ENCODE measurements at places on chromosomes 6 and 20.
A peak's percentile ranks its signal among the peaks of the same experiment; 100 is the strongest.

GRCh38 chr20:48451401-48451800, 376.4 kb downstream of the PREX1 start:
- DNase-seq, result no peak

DNA sequence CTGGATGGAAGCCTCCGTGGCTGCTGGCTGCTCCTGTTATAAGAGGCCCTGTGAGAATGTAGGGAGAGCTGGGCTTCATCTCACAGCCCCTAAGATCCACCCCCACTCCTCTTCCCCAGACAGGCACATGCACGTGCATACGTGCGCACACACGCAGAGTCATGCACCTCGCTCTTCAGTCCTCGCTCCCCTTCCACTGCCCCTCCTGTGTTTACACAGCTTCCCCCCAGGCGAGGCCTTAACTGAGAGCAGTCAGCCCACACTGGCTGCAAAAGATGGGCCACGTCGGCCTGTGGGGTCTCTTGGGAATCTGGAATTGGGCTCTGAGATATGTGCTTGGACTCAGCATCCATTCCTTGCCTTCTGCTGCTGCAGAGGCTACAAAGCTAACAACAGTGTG, 35.2 kb upstream of the MLN start:
- DNase-seq, result no peak

- no peak for DNase-seq
Observed at GRCh38 chr6:46637145-46637544, 15.5 kb downstream of the CYP39A1 start.

- peak; percentile 34 for DNase-seq
Observed at GRCh38 chr6:142845624-142846458, 99.1 kb downstream of the HIVEP2 start.

GRCh38 chr20:57627339-57627738, 7.1 kb upstream of the ZBP1 start:
- no peak for DNase-seq

- no peak for DNase-seq
Observed at GRCh38 chr6:3902871-3903648, 53.9 kb downstream of the FAM50B start.

- DNase-seq, result no peak
Observed at GRCh38 chr6:118500130-118501015, 47.7 kb upstream of the PLN start.

DNA sequence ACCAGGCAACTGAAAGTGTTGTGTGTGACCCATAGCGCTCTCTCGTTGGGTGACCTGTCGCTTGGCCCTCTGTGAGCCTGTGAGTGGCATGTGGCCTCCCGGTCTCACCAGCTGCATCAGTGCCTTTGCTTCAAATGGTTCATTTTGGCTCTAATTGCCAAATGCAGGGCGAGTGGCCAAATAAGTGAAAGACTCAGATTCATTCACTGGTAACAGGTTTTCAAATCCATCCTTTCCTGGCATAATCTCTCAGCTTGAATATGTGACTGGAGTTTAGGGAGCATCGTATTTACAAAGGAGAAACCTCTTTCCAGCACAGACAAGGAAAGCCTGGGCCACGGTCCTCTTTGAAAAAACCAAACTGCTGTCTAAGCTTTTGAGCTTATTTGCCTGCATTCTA, 321.6 kb upstream of the QKI start:
- no peak for DNase-seq

GRCh38 chr6:112927641-112928320, 580.7 kb downstream of the RFPL4B start:
- DNase-seq, result no peak

- no peak for DNase-seq
Observed at GRCh38 chr20:45963059-45964005, 8.7 kb downstream of the ZNF335 start.

DNA sequence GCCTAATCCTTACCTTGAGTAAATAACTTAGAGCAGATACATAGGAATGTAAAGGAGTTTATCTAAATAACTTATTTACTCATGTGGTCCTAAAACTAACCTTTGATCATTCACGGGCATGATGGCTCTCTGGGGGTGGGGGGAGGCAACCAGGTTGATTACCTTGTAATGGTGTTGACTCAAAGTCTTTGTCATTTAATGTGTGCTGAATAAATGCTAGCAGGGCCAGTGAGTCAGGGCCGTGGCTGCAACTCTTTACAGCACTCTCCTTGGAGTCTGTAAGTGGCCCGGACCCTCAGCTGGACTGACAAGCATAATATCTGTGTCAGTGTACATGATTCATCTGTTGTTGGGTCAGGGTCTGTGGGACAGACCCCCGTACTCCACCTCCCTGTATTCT, 203.0 kb downstream of the EPM2A start:
- no peak for DNase-seq

GRCh38 chr20:38402816-38403215, 32.3 kb downstream of the SNHG17 start:
- no peak for DNase-seq

DNA sequence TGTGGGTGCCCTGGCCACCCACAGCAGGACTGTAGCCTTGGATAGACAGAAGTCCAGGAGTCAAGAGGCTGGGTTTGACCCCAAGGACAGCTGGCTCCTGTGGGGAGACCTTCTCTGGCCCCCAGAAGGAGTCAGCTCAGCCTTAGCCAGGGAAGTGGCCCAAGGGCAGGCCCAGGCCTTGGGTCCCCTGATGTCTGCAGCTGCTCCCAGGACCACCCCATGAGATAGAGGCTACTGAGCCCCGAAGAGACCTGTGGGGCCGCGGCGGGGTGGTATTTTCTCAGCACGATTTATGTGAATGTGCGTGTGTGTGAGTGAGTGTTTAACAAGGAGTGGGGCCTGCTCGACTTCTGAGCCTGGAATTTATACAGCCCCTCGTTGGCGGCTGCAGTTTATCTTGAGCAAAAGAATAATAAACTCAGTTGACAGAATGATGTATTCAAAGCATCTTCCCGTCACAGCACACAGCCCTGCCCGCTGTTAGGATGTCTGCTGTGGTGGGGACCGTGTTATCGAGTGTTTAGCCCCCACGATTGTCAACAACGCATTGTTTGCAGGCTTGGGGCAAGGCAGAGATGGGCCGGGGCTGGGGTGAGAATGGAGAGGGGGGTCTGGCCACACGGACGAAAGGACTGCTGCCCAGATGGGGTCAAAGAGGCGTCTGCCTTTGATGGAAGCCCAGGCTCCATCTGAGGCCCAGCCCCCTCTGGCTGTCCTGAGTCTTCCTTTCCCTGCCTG, 163.3 kb downstream of the VEGFA start:
- DNase-seq, result no peak

GRCh38 chr20:24742989-24743388, 206.1 kb upstream of the CST7 start:
- DNase-seq, result no peak

GRCh38 chr6:21230536-21230935, 363.0 kb upstream of the SOX4 start:
- no peak for DNase-seq

- DNase-seq, result peak; percentile 91
Observed at GRCh38 chr6:7243179-7243981, 69.6 kb downstream of the SSR1 start.

GRCh38 chr6:39520411-39520810, 197.9 kb upstream of the KCNK16 start:
- DNase-seq, result no peak

DNA sequence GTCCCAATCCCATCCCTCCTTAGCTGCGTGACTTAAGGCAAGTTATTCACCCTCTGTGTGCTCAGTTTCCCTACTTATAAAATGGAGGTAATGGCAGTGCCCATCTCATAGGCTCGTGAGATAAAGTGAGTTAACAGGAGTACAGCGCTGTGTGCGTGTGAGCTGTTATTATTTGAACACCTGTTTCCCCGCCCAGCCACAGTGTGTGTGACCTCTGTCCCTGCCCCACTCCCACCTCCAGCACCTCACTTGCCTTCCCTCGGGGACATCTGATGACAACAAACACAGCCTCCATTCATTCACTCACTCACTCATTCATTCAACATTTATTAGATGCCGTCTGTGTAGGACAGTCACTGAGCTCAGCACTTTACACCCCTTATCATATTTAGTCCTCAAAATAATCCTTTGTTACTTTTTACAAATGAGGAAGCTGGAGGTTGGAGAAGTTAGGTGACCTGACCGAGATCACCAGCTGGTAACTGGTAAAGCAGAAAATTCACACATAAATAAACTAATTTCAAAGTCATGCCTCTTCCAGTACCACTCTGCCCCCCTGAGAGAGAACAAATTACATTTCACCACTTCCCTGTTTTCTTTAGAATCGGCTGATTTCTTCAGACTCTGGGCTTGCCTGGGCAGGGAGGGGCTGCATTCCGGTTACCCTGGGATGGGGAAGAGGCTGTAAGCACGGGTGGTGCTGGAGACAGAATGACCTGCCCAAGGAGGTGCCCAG, 58.6 kb downstream of the CPNE5 start:
- DNase-seq, result no peak

- no peak for DNase-seq
Observed at GRCh38 chr20:25324412-25324811, 66.2 kb downstream of the ABHD12 start.

DNA sequence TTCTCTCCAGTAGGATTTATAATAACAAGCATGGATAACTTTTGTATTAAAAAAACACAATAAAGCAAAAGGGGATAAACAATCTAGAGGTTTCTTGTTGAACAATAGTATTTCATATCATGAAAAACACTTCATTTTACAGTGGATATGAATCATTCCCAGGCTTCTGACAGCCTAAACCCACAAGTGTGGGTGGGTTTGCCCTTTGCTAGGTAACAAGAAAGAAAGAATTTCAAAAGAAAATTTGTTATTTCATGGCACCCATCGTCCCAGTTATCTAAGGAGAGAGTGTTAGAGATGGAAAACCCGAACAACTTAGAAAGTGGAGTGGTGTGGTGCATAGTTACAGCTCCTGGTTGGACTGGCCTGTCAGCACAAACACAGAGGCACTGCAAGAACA, 76.1 kb upstream of the GPR6 start:
- no peak for DNase-seq

- DNase-seq, result no peak
Observed at GRCh38 chr6:43759136-43759906, 10.7 kb upstream of the VEGFA start.

DNA sequence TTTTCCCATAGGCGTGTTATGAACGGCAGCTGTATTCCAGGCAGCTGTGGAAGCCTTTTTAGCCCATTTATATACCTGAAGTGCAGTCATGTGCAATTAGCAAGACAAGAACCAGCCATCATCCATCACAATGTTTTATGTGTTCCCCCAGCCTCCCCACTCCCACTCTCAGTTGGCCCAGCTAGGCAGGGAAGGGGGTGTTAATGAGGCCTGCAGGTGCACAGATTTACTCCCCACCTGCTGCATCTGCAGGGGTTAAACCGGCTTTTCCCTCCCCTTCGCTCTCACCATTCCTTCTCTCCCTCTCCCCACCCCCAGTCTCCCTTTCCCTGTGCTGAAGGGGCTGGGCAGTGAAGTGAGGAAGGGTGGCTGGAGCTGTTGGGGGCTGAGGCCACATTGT, 149.8 kb upstream of the AKAP12 start:
- DNase-seq, result no peak

DNA sequence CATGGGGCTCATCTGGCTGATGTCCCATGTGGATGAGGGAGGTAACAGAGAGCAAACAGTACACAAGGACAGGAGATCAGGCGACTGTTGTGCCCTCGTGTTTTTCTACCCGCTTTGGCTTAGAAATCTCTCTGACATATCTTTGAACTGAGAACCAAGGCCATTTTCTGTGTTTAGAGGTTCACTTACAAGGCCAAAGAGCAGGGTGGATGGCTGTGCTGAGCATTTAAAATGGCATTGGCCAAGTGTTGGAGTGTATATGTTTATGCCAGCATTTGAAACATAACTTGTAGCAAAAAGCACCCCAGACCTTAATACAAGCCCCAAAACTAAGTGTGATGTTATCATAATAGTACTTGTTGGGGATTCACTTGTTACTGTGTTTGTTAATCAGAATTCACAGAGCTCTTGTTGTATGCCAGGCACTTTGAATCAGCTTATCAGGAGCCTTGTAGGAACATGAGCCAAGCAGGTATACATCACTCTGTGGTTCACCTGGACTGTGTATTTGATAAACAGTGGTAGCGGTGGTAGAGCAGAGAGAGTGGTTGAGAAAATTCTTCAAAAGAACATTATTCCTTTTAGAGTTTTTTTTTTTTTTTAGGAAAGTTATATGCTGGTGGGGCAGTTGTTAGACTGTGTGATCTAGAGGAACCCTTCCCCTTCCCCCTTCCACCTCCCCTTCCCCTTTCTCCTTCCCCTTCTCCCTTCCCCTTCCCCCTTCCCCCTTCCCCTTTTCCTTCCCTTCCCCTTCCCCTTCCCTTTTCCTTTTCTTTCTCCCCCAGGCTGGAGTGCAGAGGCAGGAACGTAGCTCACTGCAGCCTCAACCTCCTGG, 71.3 kb downstream of the ATRN start:
- no peak for DNase-seq

DNA sequence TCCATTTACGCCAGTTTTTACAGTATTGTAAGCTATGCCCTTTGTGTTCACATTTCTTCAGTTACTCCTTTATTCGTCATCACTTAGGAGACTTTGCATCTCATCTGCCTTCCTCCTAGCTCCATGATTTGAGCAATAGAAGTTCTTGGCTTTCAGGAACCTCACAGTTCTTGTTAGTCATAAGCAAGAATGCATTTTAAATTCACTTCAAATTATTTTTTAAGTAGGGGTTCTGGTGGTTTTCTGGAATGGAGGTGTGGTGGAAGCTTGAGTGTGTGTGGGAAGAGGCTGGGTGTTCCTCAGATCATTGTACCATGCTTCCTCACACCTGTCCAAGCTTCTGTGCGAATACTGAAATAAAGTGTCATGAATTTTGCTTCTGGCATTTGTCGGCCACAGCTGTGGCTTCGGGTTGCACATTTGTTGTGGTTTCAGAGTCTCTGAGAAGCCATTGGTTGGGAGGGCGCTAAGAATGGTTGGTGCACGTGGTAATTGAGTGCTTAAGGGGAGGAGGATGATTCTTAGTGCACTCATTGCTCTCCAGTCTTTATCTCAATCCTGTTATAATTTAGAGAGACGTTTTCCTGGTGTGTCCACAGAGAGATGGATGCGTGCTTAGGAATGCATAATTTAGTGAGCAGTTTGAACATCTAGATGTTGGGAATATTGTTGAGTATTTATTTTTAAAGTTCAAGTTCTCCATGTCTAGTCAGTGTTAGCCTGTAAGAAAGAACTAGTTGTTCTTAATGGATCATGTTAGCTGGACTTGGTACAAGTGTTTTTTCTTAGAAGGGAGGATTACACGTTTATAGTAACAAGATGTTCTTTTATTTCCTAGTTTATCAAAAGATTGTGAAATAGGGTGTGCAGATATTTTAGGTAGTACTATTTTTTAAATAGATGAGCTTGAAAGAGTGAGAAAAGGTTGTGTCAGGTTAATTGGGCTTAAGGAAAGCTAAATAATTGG, 31.9 kb downstream of the FOXO3 start:
- DNase-seq, result peak; percentile 75

- no peak for DNase-seq
Observed at GRCh38 chr20:626579-626978, 16.5 kb upstream of the TCF15 start.

GRCh38 chr20:44869471-44869870, 16.0 kb upstream of the YWHAB start:
- DNase-seq, result no peak

- no peak for DNase-seq
Observed at GRCh38 chr6:129691709-129692108, 18.3 kb downstream of the ARHGAP18 start.
